ENCODE measurements at places on chromosomes 7 and 10.
A peak's percentile ranks its signal among the peaks of the same experiment; 100 is the strongest.

DNA sequence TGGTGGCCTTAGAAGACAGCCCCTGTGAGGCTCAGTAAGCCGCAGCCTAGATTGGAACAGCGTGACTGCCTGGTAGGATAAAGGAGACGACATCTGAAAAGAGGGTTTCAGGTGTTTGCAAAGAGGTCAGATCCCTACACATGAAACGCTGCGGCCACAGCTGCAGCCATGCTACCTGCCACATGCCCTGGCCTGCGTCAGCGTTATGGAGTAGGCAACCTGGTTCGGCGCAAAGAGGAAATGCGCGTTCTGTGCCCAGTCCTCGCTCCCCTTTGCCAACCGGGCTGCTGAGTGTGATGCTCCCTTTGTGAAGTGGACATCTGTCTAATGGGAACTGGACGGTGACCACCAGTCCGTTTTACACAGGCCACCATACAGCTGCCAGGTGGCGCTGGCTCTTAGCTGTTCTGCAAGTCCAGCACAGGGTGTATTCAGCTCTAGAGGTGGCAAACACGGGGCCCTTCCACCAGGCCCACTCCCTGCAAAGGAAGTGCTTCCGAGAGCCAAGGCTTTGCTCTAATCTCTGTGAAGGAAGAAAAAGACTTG lies 160.3 kb downstream of the CELF2 start:
- no peak for DNase-seq

GRCh38 chr10:74234569-74234968 lies 83.5 kb downstream of the ADK start:
- no peak for DNase-seq

DNA sequence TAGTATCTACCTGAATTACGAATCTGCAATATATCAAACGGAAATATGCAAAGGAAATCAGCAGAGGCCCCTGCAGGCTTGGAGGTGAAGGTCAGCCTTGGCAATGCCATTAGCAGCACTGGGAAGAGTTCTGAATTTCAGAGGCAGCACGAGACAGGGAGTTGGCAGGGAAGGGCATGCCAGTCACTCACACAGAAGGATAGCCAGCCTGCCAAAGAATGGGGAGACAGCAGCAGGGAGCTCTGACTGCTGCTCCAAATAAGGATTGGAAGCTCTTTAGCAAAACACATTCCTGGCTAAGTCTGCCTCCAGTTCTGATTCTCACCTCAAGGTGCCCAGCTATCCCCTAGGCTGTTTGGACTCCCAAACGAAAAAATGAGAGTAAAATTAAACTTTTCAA lies 188.0 kb downstream of the PDE1C start:
- DNase-seq, result no peak

- peak; percentile 31 for DNase-seq
Measured at GRCh38 chr7:157139810-157140510, 1.2 kb downstream of the UBE3C start.

DNA sequence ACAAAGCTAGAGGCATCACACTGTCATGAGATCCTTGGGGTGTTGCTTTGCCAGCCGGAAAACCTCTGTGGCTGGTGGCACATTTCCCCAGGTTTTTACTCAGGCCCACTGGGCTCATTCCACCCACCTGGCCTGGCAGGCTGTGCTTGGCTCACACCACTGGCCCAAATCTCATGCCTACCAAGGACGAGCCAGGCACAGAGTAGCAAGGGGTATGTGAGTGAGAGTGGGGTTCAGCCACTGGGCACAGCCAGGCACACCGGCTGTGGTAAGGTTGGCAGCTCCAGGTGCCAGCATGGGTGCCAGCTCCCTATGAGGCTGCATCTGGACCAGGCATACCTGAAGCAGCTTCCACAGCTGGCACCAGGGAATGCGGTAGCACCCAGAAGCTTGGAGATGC lies 21.4 kb downstream of the STEAP1 start:
- no peak for DNase-seq

DNA sequence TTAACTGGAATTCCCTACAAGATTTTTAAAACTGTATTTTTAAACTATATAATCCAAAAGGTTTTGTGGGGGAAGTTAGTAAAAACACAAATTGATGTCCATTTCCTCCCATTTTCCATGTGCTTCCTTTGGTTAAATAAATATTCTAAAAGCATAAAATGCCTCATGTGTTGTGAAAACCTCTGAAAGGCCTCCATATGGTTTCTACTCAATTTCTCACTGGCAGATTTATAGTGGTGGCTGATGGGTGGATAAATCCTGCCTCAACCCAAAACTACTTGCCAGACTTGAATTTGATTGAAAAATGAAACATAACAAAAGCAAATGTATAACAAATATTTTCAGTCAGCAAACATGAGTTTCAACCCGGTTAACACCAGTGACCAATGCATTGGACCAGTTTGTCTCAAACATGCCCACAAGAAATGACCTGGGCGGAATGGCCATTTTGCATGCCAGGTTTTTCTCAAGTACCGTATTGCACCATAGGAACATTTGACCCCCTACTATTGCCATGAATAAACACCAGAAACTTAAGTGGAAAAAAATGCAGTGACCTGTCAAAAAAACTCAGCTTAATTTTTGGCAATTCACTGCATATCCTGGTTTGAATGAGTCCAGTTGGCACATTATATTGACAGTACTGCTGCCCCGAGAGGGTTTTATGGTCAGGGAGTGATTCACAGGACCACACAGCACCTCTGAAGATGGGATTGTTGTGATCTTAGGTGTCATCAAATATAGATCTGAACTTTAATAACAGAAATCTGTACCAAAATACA lies 454.6 kb upstream of the ANKRD30A start:
- no peak for DNase-seq

DNA sequence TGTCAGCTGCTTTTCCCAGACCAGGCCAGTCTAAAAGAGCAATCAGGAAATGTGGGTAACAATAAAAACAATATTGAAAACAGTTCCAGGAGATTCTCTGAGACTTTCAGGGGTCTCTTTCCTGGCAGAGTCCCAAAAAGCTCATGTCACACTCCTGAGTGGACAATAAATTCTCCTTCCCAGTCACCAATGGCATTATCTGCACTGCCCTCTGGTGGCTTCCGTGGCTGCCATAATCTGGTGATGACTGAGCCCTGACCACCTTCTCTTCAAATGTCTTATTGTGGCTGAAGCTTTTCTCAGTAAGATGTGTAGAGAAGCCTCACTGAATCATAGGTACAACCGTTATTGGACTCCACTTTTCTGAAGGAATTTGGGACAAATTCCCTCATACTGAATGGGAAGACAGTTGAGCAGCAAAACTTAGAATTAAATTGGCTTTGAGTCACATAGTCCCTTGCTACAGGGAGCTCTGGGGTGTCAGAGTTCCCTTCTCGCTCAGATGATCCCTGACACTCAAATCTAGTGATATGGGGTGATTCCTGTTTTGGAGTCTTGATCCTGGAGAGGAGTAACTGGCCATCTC lies 24.4 kb upstream of the ASAH2 start:
- peak; percentile 58 for DNase-seq

GRCh38 chr7:100132697-100133151 lies 6.0 kb downstream of the MBLAC1 start:
- peak; percentile 80 for DNase-seq

DNA sequence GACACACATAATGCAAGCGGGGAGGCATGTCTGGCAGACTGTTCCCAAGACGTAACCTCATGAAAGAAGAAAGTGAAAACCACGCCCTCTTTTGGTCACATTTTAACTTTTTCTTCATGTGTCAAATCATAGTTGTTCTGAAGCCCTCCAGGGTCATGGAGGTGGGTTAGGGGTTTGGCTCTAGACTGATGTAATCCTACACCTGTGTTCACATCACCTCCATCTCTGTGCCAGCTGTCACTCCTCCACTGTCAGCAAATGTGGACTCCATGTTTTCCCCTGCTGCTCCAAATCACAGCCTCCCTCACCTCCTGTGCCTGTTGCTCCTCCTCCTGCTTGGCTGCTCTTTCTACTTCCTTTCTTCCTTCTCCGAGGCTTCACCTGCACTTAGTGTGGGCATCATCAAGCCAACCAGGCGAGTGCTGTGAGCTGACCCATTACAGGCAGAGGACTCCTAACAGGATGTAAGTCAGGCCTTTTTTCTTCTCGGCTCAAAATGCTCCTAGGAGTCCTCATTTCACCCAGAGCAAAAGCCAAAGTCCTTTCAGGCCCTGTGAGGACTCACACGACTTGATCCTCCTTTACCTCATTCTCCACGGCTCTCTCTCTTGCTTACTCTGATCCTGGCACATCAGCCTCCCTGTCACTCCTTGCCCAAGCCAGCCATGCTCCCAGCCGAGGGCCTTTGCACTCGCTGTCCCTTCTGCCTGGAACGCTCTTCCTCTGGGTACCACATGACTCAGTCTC lies 66.4 kb upstream of the IFRD1 start:
- no peak for DNase-seq

- no peak for DNase-seq
Measured at GRCh38 chr7:26910221-26910620, 45.8 kb upstream of the SKAP2 start.

DNA sequence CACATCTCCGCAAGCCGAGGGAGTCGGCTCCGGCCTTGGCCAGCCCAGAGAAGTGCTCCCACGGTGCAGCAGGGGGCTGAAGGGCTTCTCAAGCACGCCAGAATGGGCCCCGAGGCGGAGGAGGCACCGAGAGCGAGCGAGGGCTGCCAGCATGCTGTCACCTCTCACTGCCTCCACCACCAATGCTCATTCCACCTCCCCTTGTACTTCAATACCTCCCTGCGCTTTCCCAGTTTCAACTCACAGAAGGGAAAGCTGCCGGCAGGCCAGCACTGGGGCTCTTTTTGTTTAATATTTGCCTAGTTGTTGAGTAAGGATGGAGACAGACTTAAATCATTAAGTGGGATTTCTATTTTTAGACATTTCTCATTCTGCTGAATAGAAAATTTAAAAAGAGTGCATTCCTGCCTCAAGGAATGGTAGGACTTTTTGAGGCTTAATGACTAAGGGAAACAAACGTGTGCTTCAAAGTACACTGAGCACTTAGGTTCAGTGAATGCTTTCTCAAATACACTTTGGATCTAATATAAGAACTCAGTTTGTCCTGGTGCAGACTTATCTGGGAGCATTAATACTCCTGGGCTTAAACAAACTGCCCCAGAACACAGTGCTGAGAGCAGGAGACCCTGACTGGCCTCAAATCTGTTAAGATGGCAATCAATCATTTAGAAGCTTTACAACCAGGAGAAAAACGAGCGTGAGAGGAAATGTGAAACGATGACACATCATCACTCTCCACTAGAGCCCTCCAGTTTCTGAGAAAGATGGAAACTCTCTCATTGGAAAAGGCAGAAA lies 131.2 kb downstream of the RALA start:
- no peak for DNase-seq

GRCh38 chr7:159008417-159008816 lies 136.2 kb downstream of the VIPR2 start:
- DNase-seq, result no peak

GRCh38 chr10:63661347-63661746 lies 140.1 kb downstream of the REEP3 start:
- DNase-seq, result no peak

GRCh38 chr7:114409750-114410149 lies 4.9 kb upstream of the FOXP2 start:
- no peak for DNase-seq

DNA sequence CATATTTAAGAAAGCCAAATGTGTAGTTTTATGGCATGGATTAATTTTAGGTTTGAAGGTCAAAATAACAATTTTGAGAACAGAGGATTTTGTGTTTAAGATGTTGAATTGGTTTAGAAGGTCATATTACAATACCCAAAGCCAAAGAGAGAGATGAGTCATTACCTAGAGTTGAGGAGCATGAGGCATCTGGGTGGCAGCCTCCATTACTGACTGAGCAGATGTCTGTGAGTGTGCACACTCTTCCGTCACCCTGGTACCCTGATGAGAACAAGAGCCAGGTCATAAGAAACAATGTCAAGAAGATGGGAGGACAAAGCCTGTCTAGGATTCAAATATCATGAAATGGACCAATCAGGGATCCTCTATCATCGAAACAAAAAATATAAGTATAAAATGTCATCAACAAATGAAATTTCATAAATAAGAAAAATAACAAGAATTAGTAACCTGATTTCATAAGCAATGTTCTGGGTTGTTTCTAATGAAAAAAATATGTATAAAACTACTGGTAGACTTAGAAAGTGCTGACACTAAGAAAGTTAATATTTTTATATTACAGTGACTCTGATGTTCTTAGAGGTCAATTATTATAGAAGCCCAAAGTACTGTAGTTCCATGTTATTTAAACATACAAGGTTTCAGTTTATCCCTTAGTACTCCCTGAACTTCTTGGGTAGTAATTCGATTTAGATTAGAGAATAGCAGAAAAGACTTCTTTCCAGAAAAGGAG lies 20.0 kb downstream of the CUBN start:
- no peak for DNase-seq

GRCh38 chr10:33352175-33352574 lies 17.7 kb upstream of the NRP1 start:
- DNase-seq, result no peak

DNA sequence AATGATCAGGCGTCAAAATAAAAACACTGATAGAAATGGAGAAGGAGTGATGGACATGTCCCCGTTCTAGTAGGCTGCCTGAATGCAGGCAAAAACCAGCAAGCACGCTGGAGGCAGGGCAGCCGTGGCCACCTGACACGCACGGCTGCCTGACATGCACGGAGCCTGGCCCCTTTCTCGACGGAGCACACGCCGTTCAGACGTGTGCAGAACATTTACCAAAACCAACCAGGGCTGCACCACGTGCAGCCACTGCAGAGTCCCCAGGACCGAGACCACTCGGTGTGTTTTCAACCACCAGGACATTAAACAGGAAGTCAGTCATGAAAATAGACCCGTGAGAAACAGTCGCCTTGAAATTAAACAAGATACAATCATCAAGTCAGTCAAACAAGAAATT lies 61.9 kb upstream of the NKX6-2 start:
- no peak for DNase-seq

GRCh38 chr10:52491246-52491995 lies 177.3 kb downstream of the DKK1 start:
- DNase-seq, result no peak

- peak; percentile 8 for DNase-seq
Measured at GRCh38 chr7:93883078-93883916, 7.3 kb downstream of the TFPI2 start.

GRCh38 chr10:117086546-117086945 lies 51.5 kb downstream of the VAX1 start:
- no peak for DNase-seq

DNA sequence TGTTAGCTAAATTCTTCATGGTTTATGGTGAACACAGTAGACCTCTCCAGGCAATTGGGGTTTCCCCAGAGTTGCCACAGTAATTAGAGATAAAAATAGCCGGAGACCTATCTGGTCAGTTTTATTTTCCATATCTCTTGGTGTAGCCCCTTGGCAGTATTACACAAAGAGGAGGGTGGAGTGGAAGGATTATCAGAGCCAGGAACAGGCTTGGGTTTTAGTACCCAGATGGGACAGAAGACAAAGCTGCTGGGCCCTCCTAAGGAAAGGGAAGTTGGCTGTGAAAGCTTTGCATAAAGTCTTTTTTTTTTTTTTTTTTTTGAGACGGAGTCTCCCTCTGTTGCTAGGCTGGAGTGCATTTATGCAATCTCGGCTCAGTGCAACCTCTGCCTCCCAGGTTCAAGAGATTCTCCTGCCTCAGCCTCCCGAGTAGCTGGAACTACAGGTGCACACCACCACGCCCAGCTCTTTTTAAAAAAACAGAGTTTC lies 9.7 kb downstream of the ZSCAN21 start:
- DNase-seq, result no peak
